Urothelium cell line (cell line): ENCODE measurements at places on chromosomes 1 and 21.

DNA sequence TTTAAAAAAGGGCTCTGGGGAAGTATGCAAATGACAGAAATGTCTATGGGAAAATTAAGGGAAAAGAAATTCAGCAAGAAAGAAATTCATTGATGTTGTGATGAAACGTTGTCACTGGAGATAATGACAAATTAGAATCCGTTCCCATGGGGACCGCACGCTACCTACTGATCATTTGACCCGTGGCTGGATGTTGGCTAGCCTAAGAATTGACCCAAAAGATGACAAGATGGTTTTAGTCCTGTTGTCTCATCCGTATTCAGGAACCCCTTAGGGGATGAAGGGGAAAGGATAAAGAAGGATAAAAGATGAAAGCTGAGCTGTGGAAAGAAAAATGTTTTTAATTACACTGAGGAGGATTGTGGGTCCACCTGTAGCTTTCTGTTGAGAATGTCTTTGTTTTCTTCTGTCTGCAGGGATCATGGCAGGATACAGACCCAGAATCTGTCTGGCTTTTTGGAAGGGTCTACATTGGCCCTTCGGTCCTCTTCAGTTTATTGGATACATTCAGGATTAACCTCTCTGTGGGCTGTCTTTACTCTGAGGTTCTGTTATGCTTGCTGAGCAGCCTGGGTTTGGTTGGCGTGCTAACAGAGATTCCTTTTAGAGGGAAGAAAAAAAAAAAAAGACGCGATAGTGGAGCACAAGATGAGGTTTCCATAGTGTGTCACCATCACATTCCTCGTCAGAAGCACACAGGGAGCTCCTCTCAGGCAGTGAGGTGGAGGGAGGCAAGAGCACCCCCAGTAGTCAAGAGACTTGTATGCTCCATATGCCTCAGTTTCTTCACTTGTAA lies 106.2 kb downstream of the CACHD1 start:
- no peak for DNase-seq

DNA sequence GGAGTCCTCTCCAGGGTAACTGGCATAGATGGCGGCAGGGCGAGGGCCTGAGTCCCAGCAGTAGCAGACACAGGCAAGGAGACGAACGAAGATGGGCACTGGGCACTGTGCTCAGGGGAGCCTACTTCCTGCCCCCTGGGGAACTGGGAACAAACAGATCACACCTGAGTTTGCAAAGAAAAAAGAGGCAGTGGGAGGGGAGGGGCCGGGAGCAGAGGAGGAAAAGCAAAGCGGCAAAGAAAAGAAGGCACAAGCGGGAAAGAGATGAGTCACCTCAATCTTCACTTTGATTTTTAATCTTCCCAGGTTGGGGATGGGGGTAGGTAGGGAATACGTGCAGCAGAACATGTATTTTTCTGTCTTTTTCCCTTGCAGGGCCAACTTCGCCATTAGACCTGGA lies 44.0 kb downstream of the ZSCAN20 start:
- DNase-seq = peak; percentile 36

DNA sequence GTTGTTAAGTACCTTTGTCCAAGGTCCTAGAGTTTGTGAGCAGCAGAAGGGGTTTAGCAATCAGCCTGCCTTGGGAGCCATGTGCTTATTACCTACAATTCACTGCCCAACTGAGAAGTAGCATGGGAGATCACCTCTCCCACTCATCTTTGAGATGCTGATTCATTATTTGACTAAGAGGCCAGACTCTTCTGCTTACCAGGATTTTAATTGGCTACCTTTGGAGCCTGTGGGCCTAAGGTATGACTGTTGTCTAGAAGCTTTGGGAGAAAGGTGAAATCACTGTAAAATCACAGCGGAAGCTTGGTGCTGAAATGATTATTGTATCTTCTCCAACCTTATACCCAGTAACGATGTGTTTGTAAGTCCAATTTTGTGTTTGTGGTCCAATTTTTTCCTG lies 213.4 kb downstream of the ST6GALNAC3 start:
- DNase-seq = no peak

GRCh38 chr21:42850866-42851391 lies 28.4 kb downstream of the WDR4 start:
- DNase-seq = peak; percentile 53

- DNase-seq = no peak
Observed at GRCh38 chr1:100969327-100969726, 56.3 kb downstream of the DPH5 start.

GRCh38 chr1:209627732-209628196 lies 24.5 kb downstream of the LAMB3 start:
- DNase-seq = peak; percentile 72

- DNase-seq = no peak
Observed at GRCh38 chr1:17328855-17329254, 20.9 kb downstream of the PADI4 start.
